ENCODE measurements at places on chromosomes 1 and 21.

- no peak for DNase-seq
Observed at GRCh38 chr1:180849031-180849775, 63.5 kb upstream of the KIAA1614 start.

- no peak for DNase-seq
Observed at GRCh38 chr1:243939167-243939848, 89.3 kb upstream of the AKT3 start.

DNA sequence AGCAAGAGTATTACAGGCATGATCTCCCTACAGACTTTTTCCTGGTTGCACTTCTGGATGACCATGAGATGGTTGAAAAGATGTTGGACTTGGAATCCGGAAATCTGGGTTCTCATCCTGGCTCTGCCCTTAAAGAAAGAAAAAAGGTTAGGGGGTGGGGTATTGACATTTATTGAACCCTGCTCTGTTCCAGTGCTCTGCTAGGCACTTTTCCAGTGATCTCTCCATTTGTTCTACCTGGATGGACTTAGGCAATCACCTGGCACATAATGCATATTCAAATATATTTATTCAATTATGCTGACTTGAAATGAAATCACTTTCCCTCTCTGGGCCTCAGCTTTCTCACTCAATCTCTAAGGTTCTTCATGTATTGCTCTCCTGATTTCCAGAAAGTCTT lies 101.0 kb upstream of the NFIA start:
- no peak for DNase-seq

DNA sequence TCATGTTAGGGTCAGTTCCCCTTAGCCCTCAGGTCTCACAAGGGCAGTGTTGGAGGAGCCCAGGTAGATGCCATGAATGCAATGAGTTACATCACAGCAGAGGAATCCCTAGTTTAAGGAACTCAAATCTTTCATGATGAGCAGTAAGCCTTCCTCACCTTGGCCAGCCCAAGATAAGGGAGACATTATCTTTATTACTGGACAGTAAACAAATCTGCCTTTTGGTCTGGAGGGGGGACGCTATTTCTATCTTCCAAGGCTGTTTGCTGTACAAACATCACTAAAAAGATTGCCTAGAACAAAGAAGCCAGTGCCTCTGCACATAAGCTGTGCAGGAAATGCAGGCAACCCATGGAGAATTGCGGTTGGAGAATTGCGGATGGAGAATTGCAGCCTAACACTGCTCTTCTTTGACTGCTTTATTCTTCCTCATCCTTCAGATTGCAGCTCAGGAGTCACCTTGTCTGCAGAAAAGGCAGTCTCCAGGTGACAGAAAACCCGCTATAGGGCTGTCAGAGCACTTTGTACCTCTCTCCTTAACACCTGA lies 2.3 kb upstream of the CHI3L1 start:
- no peak for DNase-seq

DNA sequence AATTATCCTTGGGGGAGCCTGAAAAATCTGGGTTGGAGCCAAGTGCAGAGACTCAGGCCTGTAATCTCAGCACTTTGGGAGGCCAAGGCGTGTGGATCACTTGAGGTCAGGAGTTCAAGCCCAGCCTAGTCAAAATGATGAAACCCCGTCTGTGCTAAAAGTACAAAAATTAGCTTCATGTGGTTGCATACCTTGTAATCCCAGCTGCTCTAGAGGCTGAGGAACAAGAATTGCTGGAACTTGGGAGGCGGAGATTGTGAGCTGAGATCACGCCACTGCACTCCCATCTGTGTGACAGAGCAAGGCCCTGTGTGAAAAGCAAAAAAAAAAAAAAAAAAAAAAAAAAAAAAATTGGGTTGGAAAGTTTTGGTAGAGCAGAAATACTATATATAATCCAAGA lies 1563.6 kb upstream of the PRMT6 start:
- no peak for DNase-seq

GRCh38 chr1:113895961-113896360 lies 8.6 kb upstream of the BCL2L15 start:
- no peak for DNase-seq

DNA sequence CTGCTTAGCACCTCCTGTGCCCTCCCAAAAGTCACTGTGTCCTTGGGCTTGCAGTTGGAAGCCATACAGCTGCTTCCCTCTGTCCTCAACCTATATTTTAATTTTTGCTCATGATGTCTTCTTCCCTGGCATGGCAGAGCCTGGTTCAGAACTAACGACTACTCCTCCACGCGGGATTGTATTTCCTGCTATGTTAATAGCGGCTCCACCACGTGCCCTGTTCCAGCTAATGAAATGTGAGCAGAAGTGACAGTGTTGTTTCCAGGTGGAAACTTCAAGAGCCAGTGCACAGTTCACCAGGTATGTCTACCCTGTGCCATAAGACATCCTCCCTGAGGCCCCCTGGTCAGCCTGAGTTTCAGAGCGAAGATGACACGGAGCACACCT lies 52.1 kb downstream of the DHRS3 start:
- no peak for DNase-seq

DNA sequence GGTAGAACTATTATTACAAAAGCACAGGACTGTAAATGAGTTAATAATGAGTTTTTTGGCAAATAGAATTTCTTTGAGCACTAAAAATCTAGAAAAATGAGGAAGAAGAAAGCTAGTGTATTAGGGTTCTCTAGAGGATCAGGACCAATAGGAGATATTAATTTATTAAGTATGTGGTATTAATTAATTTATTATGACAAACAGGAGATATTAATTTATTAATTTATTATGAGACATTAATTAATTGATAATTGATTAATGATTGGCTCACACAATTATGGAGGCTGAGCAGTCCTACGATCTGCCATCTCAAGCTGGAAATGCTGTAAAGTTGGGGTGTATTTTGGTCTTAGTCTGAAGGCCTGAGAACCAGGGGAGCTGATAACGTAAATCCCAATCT lies 31.2 kb downstream of the PLA2G4A start:
- DNase-seq = no peak

DNA sequence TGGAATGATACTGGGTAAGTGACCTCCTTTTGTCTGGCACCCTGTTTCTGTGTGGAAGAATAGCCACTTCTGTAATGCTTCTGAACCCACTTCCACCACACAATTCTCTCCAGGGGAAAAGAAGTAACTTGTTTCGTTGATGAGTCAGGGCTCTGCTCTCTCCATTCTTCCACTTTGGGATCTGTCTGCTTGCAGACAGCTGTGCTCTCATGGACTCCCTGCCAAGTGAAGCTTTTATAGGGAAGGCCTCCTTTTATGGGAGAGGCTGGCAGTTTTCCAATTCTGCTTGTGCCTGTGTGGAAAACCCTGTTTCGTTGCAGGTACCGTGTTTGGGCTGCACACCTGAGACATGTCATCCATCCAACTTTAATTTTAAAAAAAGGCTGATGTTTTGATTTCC lies 130.7 kb downstream of the GIPC2 start:
- peak; percentile 27 for DNase-seq

GRCh38 chr21:29287383-29287782 lies 11.3 kb upstream of the BACH1 start:
- no peak for DNase-seq

GRCh38 chr1:54118704-54119103 lies 34.1 kb downstream of the CDCP2 start:
- no peak for DNase-seq

- DNase-seq = no peak
Observed at GRCh38 chr1:154725865-154726264, 117.9 kb upstream of the ADAR start.

DNA sequence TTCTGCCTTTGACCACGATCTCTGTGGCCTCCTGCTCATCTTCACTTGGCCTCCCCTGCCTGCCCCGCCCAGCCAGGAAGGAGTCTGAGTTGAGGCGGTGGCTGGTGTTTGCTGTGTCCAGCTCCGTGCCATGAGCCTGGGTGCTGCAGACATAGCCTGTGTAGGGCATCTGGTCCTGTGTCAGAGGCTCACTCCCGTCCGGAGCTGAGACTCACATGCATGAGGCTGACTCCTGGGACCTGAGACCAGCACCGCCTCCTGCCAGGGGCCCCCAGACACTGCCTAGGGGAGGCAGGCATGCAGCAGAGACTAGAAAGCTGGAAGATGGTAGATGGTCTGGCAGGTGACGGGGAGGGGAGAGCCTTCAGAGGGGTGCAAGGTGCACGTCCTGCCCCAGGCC lies 52.2 kb upstream of the TTC34 start:
- no peak for DNase-seq

DNA sequence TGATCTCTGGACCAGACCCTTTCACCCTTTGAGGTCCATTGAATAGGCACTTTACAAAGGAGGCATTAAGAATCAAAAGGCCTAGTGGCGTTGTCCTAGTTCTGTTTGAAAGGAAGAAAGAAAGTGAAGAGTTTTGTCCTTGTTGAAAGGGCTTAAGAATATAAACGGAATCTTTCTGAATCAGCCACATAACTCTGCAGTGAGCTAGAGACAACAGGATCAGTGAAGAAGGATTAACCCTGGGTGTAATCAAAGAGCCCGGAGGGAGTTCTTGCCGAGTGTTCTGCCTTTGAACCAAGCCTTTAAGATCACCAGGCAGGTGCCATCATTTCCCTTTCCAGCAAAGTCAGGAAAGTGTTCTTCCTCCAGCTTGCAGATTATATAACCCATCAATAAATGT lies 54.8 kb upstream of the CNTN2 start:
- DNase-seq = peak; percentile 77

DNA sequence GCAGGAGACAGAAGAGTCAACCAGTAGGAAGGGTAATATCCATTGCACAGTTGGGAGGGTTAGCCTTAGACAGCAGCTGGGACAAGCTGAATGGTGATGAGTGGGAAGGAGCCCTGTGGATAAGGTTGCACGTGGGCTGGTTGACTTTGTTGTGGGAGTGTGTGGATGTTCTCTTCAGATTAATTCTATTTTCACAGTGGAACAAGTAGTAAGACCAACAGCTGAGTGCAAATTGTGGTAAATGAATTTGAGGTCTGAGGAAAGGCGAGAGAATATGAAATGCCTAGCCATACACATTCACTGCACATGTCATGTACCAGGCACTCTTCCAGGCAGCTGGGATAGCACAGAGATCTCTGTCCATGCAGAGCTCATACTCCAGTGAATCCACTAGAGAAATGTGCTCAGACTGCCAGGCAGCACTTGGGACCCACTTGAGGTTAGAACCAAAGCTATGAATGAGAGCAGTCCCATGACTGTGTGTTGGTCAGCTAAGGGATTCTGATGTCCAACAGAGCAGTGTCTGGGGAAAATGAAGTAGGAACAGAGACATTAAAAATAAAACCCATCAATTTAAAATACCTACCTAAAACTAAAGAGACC lies 25.2 kb upstream of the VTCN1 start:
- DNase-seq = no peak

DNA sequence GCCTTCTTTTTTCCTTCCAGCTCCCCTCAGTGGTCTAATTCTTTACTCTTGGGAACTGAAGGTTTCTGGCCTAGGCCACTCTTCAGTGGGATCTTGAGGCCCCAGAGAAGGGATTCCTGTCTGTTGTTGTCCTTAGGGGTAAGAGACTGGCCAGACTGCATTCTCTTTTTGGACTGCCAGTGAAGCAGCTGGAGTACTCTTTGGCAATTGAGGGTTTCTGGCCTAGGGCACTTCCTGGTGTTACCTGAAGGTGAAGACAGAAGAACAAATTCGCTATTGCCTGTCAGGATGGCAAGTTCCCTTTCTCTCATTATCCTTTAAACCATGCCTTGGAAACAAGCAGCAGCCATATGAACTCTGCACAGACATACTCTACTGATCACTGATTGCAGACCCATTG lies 286.6 kb upstream of the ZP4 start:
- DNase-seq = peak; percentile 7

DNA sequence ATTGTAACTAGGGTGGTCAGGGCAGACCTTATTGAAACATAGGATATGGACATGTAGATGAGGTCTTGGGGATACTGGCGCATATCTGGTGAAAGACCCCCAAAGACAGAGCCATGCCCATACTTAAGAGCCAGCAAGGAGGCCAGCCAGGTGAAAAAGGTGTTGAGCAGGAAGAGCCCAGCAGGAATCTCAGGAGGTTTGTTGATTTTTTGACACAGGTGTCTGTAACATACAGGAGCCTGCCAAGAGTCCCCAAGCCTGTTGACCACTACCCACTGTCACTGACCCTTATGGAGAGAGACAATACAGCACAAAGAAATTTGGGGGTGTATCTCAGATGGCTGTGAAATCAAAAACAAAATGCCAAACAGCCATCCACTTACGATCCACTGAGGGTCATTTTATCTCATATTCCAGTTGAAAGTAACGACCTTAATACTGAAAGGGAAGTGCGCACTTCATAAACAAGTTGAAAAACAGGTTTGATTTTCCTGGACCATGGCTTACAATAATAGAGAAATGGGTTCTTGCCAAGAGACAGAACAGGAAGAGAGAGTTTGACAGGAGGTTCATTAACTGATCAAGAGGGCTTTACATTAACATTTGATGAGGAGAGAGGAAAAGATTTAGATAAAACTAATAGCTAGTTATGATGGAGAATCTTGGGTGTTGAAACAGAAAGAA lies 163.6 kb downstream of the GLUL start:
- DNase-seq = no peak

GRCh38 chr1:201123866-201124265 lies 3.1 kb downstream of the ASCL5 start:
- DNase-seq = no peak

GRCh38 chr1:43302201-43302600 lies 1.4 kb downstream of the TIE1 start:
- no peak for DNase-seq

- DNase-seq = no peak
Observed at GRCh38 chr1:183675883-183676585, 22.9 kb upstream of the APOBEC4 start.

- DNase-seq = no peak
Observed at GRCh38 chr1:213163278-213163711, 112.3 kb downstream of the RPS6KC1 start.

DNA sequence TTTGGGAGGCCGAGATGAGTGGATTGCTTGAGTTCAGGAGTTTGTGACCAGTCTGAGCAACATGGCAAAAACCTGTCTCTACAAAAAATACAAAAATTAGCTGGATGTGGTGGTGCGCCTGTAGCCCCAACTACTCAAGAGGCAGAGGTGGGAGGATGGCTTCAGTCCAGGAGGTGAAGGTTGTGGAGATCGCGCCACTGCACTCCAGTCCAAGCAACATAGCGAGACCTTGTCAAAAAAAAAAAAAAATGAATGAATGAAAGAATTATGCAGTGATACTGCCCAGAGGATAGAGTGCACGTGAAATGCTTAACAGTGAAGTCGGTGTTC lies 429 bp upstream of the DPH2 start:
- no peak for DNase-seq

DNA sequence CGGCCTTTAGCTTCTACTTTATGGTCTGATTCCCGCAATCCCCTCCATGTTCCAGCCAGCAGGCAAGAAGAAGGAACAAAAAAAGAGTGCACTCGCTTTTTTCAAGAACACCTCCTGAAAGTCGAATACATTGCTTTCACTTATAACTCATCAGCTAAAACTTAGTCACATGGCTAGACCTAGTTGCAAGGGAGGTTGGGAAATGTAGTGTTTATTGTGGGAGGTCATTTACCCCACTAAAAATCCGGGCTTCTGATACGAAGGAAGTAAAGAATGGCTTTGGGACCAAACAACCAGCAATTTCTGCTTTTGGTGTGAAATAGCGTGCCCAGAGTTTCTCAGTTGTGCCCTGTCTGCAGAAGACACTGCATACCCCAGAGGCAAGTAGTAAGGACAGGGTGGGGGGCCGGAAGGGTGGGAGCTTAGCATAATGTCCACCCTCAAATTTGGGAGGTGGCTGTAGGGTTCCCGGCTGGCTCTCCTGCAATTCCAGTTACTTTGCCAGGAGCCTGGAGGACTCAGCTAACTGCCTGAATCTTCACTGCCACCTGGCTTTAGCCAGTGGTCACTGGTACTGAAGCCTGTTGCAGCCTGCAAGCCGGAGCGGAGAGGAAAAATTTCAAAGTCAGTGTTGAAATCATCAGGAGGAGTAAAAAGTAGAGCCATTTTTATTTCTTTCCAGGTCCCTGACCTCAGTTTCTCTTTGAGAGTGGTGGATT lies 57.7 kb upstream of the F3 start:
- DNase-seq = peak; percentile 70
